ENCODE measurements at places on chromosomes 2 and 18.

DNA sequence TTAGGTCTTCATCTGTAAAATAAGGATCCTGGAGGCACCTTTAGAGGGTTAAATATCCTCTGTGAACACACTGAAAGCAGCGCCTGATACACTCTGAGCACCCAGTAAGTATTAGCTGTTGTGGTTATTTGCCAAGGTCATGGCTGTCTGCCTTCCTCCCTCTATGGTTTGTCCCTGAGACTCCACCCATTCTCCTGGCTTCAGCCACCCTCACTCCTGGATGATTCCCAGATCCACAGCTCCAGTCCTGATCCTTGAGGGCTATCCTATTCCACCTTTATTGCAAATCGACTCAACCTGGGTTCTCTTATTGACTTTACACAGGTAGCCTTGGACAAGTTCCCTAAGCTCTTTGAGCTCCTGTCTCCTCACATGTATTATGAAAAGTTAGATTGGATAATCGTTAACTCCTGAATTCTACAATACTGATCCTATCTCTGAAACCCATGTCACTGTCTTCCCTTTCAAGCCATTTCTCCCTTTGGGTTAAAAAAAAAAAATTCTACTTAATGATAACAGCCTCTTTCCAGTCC is 162.3 kb downstream of the LAMA3 start:
- no peak for DNase-seq

- DNase-seq, result no peak
Measured at GRCh38 chr2:201070948-201071478, 458 bp downstream of the HYCC2 start.

GRCh38 chr18:79912994-79913831 is 38.2 kb downstream of the SLC66A2 start:
- no peak for DNase-seq

DNA sequence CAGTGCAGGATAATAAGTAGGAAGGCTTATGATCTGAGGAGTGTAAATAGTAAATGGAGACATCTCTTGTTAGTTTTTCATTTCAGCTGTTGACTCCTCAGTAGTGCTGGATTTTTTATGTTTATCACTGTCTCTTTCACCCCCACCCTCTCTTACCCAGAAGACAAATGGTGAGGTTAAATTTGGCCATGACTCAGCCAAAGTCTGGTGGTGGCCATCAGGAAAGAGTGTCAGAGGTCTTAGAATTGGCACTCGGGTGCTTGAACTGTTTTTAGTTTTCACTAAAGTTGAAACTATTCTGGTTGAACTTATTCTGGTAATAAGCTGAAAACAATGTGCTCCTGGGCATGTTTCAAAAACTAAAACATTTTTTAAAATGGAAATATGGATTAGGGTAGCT is 123.3 kb downstream of the FHOD3 start:
- DNase-seq, result no peak

- DNase-seq, result no peak
Measured at GRCh38 chr2:58900246-58901027, 659.3 kb upstream of the FANCL start.

DNA sequence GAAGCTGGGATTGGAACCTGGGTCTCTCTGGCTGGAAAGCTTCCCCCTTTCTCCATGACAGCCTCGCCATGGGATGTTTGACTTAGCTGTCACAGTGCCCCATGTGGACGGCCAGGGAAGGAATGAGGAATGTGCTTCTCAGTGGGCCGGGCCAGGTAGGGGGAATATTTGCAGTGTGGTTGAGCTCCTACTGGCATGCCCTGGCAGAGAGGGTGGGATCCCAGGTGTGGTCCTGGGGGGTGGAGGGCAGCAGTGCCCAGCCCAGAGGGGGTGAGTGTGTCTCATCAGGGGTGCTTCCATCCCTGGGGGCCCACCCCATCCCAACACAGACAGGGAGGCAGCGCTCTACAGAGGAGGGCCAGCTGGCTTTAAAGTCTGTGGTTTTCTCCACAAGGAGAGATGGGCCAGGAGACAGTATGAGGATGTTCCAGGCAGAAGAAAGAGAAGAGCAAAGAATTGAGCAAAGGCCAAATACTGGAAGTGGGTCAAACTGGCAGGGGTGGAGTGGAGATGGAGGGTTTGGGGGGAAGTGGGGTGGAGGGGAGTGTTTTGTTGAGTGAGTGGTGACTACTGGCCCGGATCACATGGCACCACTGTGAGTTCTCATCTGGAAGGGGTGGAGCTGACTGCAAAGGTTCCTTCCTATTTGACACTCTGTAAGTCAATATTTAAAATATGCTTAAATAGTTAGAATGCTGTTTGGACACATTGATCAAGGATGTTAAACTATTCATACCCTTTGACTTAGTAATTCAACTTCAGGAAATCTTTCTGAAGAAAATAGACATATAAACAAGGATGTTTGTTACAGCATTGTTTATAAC is 94.0 kb downstream of the MYCN start:
- DNase-seq, result no peak

DNA sequence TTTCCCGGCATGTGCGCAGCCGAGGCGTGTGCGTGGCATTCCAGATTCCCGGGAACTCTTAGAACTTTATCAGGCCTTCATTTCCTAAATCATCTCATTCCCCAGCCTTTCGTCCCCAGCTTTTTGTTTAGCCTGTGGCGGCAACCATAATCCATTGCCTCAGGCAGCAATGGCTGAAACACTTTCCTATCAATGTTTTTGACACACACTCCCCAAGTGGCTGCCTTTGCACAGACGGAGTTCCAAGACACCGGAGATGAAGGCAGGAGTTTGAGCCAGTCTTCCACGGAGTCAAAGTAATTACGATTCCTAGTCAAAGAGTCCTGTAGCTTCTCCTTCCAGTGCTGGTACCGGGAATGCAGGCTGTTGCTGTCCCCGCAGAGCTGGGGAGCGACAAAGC is 64.8 kb downstream of the KCNG2 start:
- DNase-seq, result no peak

Measured in stimulated activated CD8-positive, alpha-beta memory T cell treated with anti-CD3 and anti-CD28 coated beads, Interleukin-15, amount 100 ng/mL, for 24 hours (primary cell).